ENCODE measurements at places on chromosomes 3 and 15.

DNA sequence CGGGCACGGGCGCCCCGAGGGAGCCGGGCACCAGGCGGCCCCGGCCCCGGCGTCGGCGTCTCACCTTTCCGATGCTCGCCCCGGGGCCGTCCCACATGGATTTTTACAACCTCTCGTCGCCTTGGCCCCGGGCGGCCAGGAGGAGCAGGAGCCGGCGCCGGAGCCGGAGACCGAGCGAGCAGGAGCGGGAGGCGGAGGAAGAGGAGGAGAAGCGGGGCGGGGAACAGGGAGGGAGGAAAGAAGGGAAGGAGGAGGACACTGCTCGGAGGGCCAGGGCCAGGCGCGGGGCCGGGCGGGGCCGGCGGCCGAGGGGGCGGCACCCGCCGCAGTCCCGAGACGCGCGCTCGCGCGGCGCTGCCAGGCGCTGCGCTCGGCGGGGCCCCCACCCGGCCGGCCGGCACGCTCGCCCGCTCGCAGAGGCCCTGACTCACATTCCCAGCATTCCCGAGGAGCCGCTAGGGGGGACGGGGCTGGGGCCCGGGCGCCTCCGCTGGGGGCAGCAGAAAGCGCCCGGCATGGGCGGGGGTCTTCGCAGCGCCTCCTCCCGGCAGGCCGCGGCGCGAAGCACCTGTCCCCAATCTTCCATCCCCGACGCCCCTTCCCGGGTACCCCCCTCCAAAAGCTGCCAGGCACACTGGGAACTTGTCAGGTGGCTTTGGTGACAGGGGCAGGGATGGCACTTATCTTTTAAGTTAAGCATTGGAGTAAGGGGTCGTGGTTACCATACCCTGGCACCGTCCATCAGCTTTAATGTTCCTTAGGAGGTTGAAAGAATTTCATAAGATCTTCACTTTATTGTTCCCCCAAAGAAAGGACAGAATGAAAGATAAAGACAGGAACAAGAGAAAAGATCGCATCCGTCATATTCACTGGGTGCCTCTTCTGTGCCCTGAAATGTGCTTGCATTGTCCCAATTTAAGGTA lies at the start of gene ERC2:
ERC2 (minus strand) TSS at position 284 of the 923 bp plus-strand sequence.
- no peak for DNase-seq

DNA sequence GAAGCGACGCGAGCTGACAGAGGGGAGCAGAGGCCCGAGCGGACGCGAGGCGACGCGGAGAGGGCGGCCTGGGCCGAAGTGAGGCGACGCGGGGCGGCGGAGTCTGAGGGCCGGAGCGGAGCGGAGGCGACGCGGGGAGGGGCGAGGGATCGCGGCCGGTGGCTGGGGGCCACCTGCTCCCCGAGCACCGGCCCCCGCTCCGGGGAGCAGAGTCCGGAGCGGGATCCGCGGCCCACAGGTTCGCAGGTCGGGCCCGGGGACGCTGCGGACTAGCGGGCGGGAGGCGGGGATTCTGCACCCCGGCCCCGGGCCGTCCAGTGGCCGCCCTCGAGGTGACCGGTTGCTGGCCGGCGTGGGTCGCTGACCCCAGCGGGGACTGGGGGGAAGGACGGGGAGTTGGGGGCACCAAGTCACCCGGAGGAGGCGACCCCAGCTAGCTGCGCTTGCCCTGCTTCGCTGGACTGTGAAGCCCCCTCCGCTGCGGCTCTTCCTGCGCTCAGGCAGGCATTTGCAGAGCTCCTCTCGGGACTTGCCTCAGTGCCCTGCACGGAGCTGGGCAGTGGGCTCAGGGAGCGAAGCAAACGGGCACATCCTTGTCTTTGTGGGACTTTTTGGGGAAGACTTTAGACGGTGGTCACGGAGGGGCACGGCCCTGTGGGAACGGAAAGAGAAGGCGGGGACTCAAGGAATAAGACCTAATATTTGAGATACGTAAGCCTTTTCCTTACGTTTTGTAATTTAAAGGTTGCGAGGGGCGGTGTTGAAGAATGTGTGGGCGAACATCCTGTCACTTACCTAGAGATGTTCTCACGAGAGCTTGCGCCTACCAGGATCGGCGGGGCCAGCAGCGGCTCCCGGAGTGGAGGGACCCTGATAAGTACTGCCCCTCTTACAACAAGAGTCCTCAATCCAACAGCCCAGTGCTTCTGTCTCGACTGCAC lies 566 bp downstream of the HMCES start:
- peak; percentile 18 for DNase-seq

GRCh38 chr3:181711325-181712135 lies at the start of gene SOX2:
Gene SOX2, plus strand, starts transcription at chr3:181711925. Its CDS starts 436 bp downstream, at chr3:181712361.
- DNase-seq = no peak

DNA sequence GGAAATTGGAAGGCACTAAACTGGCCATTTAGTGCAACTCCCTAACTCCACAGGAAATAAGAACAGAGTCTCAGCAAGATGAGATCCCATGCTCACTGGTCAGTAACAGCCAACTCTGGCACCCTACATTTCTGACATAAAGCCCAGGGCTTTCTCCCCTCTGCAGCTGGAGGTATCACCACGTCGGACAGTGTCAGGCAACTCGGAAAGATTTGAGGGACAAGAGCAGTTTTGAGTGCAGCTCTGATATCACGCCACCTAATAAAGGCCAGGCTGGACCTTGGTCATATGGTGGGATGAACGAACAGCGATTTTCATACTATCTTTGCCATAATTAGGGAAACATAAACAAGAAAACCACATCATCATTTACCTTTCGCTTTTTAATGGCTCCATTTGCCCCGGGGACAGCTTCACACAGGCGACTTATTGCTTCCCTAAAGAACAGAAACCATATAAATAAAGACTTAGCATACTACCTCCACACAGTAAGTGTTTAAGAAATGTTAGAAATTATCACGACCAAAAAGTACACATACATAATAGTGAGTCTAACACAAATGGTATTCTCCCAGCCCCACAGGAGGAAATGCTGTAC lies 12.5 kb downstream of the EID1 start:
- no peak for DNase-seq

DNA sequence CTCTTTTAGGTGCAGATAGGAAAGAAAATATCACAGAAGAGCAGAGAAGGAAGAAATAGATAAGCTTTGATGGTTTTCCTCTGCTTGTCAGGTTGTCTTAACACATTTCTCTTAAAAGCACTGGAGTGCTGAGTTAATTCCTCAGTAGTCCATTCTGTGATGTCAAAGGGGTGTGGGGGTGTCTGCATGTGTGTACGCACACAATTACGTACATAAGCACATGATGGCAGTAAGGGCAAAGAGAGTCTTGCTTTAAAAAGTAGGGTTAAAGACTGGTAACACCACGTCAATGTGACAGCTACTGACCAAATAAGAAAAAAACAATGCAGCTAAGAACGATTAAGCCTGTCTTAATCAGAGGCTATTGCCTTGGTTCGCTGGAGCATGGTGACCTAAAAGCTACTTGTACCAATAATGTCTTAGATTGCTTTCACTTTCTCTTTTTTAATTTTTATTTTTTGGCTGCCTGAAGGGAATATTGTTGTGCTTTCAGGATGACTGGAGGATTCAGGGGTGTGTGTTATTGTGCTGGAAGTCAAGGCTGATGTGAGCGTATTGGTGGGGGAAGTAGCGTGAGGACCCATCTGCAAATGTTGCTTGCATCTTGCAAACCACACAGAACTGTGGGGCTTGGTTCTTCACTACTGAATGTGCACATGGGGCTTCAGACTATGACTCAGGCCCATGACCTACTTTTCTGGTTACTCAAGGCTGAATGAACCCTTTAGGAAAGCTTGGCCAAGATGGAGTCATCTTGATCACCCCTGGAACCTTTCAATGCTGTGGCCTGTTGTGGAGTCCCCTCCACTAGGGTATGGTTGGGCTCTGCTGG lies 417.8 kb upstream of the TPM1 start:
- no peak for DNase-seq

DNA sequence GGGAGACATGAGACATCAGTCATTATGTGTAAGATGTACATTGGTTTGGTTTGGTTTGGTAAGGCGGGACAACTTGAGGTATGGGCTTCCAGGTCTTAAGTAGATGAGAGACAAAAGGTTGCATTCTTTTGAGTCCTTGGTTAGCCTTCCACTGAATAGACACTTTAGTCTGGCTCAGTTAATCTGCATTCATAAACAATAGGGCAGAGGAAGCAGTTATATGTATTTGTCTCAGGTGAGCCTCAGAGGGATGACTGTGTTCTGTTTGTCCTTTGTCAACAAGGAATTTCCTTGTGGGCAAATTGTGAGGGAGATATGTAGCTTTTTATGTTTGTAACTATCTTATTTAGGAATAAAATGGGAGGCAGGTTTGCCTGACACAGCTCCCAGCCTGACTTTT lies 50.4 kb downstream of the TCF12 start:
- DNase-seq = no peak

DNA sequence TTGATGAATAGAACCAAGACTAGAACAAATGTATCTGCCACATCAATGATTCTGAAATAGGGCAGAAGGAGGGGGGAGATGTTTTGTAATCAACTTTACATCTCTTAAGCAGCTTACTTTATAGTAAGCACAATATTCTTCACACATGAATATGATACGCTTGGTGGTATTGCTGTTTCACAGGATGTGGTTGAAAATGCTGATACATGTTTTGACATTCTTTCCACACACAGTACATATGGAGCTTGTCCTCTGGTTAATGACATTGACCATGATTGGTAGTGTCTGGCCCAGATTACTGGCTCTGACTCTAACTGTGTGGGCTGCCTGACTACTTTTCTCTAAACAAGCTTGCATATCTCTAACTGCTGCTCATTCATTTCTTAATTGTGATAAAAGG lies 168.9 kb downstream of the KLHL25 start:
- DNase-seq = no peak

- DNase-seq = peak; percentile 79
Observed at GRCh38 chr3:153138276-153139210, 23.5 kb upstream of the RAP2B start.

DNA sequence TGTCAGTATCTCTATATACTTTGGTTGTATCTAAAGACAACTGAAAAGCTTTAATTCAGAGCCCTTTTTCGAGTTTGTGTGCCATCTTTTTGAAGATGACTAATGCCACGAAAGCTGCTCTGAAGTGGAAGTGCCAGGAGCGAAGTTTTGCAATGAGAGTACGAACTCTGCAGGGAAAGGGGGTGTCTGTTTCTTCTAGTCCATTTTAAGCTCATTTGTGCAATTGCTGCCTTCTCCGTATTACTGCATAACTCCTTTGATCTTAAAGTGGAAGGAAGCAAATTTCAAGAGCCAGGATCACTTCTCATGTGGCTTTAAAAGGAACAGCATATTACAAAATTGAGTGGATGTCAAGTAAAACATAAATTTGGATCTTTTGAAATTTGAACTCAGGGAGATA lies 245.3 kb downstream of the FEZF2 start:
- DNase-seq = no peak

- DNase-seq = no peak
Observed at GRCh38 chr3:118573912-118574311, 460.7 kb downstream of the IGSF11 start.

- DNase-seq = no peak
Observed at GRCh38 chr3:196016485-196016884, 65.4 kb downstream of the TFRC start.

- no peak for DNase-seq
Observed at GRCh38 chr3:162718697-162719096, 1222.1 kb downstream of the OTOL1 start.

GRCh38 chr15:96225642-96226259 lies 104.7 kb upstream of the NR2F2 start:
- DNase-seq = no peak

Measured in glomerular endothelial cell (primary cell).